SHP77 treated with DMSO at 0.1 percent for 48 hours (cell line): ENCODE measurements at places on chromosomes 2 and 18.

GRCh38 chr2:8433390-8433789 lies 248.5 kb upstream of the ID2 start:
- no peak for DNase-seq

GRCh38 chr2:28521663-28522062 lies 25.8 kb downstream of the PLB1 start:
- DNase-seq, result no peak

DNA sequence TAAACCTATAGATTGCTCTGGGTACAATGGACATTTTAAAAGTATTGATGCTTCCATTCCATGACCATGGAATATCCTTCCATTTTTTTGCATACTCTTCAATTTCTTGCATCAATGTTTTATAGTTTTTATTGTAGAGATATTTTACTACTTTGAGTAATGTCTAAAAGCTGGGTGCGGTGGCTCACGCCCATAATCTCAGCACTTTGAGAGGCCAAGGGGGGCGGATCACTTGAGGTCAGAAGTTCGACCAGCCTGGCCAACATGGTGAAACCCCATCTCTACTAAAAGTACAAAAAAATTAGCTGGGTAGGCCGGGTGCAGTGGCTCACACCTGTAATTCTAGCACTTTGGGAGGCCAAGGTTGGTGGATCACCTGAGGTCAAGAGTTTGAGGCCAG lies 88.5 kb downstream of the TLK1 start:
- DNase-seq, result no peak

- DNase-seq, result no peak
Observed at GRCh38 chr2:122755281-122755780, 999.9 kb downstream of the TSN start.

DNA sequence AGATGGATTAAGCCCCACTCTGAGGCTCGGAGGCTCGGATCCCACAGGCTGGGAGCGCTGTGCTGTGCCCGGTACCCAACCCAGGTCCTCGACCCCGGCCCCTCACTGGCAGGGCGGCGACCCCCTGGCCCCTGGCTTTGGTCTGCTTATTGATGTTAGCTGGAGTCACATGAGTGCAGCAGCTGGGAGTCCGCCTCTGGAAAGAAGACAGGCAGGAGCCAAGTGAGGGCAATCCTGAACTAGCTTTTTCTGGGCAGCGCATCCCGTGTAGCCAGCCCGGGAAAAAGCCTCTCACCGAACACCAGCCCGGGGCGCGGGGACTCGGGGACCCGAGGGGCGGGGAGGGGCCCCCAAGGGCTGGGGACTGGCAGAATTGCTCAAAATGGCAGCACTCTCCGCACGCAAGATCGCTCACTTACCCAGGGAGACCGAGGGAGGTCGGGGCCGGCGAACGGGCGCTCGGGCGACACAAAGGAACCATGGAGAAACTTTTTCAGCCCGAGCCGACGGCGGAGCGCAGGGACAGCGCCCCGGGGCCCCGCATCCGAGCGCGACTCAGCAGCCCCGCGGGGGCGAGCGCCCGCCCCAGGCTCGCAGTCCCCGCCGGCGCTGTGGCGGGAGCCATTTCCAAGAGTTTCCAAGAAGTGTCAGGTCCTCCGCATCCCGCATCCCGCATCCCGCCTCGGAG lies 567 bp downstream of the TMEM200C start:
- no peak for DNase-seq

DNA sequence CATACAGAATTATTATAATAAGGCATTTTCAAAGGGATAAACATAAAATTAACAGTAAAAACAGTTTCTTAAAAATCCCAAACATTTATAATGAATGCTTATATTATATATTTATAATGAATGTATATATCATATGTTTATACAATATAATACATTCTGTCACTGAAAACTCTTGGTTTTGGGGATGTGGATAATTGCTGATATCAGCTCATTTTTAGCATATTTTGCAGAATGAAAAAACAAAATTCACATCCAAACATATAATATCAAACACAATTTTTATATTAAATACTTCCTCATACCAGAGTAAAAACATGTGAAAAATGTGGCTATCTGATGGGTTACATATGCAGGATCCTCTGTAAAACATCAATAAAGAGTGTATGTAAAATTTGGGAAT lies 202.7 kb upstream of the KLHL14 start:
- no peak for DNase-seq

- DNase-seq, result no peak
Observed at GRCh38 chr2:489084-489483, 188.1 kb downstream of the TMEM18 start.

DNA sequence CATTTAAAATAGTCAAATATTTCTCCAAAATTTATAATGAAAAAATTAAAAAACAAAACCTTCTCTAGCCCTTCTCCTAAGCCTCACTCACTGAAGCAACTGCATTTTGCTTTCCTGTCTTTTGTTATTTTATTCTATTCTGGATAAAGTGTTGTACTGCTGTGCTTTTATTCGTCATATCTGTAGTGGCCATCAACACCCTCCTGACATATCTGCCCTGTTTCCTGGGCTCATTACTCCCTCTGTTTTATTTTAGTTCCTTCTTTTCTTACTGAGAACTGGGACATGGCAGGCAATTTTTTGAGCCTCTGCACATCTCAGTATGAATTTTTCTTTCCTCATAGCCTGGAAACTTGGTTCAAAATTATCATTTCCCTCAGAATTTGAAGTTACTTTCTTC lies 224.2 kb downstream of the GULP1 start:
- DNase-seq, result no peak

GRCh38 chr18:35344736-35345459 lies 678 bp upstream of the ZNF24 start:
- DNase-seq, result peak; percentile 50

GRCh38 chr2:165067643-165068486 lies 112.5 kb upstream of the SLC38A11 start:
- peak; percentile 58 for DNase-seq

DNA sequence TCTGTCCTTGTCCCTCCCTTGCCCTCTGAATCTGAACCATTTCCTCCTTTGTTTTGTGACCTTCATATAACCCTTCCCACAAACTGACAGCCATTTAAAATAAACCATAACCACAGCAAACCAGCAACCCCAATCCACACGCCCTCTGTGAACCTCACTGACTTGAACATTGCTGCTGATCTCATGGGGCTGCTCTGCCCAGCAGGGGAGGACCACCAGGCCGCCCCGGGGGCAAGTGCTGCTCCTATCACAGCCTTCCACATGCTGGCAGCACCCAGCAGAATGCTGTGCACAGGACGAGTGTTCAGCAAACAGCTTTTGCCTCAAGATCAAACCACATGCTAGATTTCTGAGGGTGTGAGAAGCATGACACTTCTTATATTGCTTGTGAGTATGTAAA lies 73.9 kb upstream of the UXS1 start:
- no peak for DNase-seq

DNA sequence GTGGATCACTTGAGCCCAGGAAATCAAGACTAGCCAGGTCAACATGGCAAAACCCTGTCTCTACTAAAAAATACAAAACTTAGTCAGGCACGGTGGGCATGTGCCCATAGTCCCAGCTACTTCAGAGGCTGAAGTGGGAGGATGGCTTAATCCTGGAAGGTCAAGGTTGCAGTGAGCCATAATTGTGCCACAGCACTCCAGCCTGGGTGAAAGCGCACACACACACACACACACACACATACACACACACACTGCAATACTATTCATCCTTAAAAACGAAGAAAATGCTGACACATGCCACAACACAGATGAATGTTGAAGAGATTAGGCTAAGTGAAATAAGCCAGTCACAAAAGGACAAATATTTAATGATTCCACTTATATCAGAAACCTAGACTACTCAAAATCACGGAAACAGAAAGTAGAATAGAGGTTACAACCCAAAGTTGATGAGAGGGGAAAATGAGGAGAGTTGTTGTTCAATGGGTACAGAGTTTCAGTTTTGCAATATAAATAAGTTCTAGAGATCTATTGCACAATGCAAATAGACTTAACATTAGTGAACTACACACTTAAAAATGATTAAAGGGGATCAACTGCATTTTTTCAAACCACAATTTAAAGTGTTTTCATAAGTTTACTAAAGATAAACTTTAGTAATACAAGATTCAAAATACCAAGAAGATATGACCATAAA lies 114.5 kb downstream of the USP34 start:
- DNase-seq, result no peak

DNA sequence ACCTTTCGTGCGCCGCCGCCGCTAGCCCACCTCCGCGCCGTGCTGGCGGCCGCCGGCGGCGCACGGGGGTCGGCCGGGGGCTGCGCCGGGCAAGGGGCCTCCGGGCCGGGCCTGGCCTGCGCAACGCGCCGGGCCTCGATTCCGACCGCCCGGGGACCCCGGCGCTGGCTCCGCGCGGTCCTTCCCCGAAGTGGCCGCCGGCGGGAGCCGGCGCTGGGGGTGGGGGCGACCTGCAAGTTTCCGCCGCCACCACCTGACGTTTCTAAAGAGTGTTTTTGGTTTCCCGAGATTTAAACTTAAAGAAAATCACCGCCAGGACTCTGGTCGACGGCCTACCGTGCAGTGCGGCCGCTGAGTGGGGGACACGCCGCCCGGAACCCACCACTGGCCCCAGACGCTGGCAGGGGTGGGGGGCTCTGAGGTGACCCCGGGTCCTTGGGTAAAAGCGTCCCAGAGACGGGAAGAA lies 3.8 kb upstream of the GATA6 start:
- no peak for DNase-seq

DNA sequence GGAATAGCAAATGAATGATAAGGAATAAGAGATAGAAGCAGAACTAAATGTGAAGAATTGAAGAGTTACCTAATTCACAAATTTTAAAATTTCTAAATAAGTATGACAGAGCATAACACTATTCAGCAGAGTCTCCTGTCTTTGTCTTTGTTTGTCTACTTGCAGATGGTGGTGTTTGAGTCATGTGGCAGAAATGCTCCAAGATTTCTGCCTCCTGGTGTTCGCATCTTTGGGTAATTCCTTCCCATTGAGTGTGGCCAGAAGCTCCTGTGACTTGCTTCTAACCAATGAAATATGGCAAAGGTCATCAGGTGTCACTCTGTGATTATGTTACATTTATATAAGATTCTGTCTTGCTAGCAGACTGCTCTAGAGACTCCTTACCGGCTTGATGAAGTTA lies 45.6 kb upstream of the GALNT3 start:
- DNase-seq, result no peak

GRCh38 chr18:76672627-76673026 lies 149.7 kb upstream of the ZNF236 start:
- no peak for DNase-seq

- no peak for DNase-seq
Observed at GRCh38 chr2:45816272-45816671, 164.8 kb downstream of the PRKCE start.

DNA sequence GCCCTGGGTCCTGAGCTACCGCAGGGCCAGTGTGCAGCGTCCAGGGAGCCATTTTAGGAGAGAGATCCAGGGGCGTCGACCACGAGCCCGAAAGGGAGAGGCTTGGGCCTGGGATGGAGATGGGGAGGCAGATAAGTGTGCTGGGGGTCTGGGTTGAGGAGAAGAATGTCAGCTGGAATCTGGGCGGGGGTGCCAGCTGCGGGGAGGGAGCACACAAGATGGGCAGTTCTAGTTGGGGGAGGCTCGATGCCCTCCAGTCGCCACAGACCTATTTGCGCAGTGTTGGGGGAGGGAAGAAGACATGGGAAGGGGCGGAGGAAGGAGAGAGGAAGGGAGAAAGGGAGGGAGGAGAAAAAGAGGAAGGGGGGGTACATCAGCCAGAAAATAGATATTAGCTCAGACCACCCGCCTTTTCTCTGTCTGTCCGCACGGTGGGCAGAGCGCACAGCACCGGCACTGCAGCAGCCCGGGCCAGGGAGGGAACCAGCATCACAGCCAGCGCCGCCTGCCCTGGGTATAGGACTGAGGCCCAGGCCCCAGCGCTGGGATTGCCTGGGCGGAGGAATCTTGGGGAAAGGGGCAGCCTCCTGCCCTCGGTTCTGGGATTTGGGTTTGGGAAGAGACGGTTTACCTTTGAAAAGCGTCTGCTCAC lies 1.9 kb upstream of the HOXD11 start:
- no peak for DNase-seq

DNA sequence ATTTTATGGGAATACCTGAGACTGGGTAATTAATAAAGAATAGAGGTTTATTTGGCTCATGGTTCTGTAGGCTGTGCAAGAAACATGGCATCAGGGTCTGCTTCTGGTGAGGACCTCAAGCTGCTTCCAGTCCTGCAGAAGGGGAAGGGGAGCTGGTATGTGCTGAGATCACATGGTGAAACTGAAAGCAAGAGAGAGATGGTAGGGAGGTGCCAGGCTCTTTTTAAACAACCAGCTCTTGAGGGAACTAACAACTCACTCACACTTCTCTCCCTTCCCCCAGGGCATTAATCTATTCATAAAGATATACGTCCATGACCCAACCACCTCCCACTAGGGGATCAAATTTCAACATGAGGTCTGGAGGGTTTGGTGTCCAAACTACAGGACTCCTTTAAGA lies 40.1 kb downstream of the AGPS start:
- DNase-seq, result no peak

GRCh38 chr2:42756966-42757513 lies 6.9 kb downstream of the OXER1 start:
- DNase-seq, result no peak

GRCh38 chr2:58845011-58845410 lies 603.9 kb upstream of the FANCL start:
- no peak for DNase-seq

DNA sequence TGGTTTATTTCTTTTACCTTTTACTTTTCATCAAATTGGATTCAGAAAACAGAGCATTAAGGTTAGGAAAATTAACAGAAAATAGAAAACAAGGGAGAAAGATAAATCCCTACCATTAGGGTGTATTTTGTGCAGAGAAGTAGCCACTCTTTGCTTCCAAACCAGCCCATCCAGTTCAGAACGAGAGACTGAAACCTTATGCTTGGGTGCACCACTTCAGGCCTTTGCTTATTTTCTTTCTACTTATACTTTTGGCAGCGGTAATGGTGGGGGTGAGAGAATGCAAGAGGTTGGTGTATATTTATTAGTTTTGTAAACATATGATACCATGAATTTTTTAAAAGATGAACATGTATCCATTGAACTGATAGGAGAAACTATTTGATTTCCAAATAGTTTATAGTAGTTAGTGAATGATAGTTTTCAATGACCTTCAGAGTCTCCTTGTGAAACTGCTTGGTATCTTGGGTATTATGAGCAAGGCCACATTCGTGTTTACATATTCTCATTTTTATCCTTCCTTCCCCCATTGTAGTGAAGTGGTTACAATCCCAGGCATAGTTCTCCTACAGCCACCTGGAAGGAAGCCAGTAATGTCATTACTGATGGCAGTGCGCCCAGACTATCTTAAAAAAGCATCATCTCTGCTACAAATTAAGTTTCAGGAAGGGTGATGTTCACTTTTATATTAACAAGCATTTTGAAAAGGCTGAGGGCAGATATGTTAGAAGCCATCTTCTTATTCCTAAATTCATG lies 60.8 kb downstream of the MFSD6 start:
- DNase-seq, result peak; percentile 89
